ENCODE measurements at places on chromosomes 16 and 17.

DNA sequence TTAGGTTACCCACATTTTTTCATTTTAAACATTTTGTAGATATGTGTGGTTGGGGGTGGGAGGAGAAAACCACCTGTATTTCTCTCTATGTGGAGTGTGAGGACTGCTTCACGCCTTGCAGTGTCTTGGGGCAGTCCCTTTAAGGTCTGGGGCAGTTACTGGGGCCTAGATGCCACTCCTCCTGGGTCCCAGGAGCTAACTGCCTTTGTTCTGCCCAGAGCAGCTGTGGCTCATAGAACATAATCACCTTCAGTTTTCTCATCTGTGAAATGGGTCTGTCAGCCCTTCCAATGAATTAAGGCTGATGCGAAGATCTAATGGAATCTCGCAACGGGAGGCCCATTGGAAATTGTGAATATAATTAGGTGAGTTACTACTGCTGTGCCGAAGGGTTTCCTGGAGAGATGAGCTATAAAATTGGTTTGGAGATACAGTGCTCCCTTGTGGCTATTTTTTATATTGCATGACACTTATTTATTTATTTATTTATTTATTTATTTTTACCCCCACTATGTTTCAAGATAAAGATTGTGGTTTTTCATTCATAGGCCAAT is 22.9 kb downstream of the DHRS7C start:
- no peak for DNase-seq

DNA sequence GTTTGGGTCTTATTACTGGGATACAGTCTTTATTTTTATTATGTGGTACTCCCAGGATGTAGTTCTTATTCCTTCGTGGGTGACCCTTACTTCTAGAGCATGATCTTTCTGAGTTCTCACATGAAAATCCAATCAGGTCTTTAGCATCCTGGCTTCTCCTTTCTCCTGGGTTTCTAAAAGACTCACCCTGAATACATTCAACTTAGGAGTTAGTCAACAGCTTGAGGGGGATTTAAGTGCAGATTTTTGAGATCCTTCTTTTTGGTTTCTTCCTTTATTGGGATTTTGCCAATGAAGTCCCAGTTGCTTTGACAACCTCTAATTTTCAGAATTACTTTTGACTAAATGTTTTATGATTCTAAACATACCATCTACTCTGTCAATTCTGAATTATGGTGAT is 68.2 kb downstream of the SIAH1 start:
- no peak for DNase-seq

- no peak for DNase-seq
Measured at GRCh38 chr17:35588196-35588920, 1.2 kb downstream of the AP2B1 start.

DNA sequence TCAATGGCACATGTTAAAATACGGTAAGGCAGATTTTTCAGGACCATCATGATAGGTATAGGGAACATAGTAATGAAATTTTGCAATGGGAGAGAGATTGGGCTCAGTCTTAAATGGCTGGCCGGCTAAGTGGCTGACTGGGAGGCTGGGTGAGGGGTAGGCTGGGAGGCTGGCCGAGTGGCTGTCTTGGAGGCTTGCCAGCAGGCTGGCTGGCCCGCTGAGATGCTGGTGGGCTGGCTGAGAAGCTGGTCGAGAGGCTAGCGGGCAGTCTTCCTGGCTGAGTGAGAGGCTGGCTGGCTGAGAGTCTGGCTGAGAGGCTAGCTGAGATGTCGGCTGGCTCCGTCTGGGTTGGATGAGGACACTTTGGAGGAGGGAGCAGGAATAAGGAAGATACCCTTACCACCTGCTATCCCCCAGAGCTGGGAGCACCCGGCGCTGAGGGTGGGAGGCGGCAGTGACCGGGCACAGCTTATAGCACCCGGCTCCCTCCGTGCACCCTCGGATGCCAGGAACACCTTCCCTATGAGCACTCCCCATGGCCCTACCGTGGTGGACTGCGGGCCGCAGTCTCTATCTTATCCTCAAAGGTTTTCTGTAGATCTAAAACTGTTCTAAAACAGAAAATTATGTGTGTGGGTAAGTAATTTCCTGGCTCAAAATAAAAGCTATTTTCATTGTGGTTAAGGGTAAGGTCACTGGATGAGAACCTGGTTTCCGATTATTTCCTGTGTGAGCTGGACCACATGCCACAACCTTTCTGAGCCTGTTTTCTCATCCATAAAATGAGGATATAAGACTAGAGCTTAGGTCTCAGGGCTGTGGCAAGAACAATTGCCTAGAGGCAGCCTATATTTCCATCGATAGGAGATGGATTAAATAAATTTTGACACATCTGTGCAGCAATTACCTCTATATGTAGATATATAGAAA is 34.5 kb upstream of the TMC5 start:
- DNase-seq = no peak

DNA sequence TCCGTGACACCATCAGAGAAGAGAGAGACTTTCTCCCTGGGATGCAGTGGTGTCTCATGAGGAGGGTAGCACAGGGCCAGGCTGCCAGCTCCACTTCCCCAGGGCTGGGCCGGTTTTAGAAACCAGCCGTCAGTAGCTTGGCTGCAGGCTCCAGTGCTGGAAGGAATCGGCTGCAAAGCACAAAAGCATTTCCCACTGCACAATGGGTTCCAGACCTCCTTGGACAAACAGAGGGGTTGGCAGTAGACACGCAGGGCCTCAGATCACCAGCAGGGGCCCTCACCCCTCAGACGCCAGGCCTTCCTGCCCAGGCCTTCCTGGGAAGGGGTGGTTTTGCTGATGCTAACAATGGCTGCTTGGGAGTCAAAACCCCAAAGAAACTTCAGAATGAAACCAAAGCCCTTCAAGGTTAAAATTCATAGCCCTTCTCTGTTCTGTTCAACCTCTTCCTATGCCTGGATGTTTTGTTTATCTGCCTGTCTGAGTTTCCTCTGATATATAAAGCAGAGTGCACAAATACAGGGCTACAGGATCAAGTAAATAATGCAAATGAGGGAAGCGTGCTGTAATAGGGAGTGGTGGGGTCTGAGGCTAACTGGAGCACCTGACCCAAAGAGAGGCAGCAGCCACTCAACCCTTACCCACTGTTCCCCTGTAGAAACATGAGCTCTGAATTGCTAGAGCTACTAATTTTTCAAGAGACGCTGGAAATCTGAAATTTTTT is 26.2 kb downstream of the TEKT5 start:
- peak; percentile 31 for DNase-seq

- no peak for DNase-seq
Measured at GRCh38 chr16:50771366-50771765, 29.5 kb downstream of the CYLD start.

GRCh38 chr17:37373530-37374159 is 2.1 kb upstream of the C17orf78 start:
- no peak for DNase-seq

- DNase-seq = no peak
Measured at GRCh38 chr16:83627996-83628395, 179.8 kb upstream of the HSBP1 start.

- no peak for DNase-seq
Measured at GRCh38 chr16:88819126-88819525, 7.4 kb upstream of the APRT start.

- peak; percentile 62 for DNase-seq
Measured at GRCh38 chr16:79334127-79334526, 266.4 kb downstream of the MAF start.

GRCh38 chr17:76150712-76151622 is 9.9 kb upstream of the FOXJ1 start:
- DNase-seq = no peak

DNA sequence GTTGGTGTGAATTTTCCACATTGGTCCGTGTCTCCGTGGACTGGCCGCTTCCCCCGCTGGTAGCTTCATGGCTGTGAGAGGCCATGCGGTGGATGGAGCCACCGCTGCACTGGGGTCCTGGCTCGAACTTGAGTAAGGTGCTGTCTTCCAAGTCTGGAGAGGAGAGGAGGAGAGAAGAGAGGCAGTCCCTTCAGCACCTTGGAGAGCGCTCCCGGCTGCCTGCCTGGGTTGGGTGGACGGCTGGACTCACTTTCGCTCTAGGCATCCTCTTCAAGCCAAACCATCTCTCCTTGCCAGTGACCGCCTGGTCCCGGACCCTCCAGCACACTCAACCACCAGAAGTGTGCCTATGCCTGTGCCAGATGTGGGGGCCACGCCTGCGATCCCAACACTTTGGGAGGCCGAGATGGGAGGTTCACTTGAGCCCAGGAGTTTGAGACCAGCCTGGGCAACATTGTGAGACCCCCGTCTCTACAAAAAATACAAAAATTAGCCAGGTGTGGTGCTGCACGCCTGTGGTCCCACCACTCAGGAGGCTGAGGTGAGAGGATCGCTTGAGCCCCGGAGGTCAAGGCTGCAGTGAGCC is 6.2 kb downstream of the JPH3 start:
- DNase-seq = peak; percentile 90

DNA sequence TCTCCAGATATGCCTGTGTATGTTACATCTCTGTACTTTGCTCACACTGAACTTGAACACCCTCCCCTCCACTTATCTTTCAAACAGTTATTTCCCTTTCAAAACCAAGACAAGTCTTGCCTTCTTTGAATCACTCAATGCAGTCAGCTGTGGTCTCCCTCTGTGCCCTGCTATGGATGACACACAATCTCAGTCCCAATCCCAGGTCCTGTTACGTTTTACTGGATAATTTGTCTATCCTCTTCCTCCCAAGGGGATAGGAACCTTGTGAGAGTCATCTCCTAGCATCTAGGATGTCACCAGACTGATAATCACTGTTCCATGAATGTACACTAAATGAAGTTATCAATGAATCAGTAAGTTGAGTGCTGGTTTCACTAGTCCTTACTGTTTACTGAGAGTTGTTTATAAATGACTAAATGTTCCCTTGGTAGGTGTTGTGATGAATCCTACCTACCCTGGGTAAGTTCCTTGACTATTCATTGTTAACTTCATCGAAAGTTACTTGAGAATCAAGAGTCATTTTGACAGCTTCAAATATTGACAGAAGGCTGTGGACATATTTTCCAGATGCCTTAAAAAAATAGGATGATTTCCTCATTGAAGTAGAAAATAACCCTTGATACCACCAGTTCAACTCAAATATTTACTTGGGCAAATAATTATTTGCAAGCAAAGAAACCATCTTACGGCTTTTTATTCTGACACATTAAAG is 244.9 kb downstream of the PRKCA start:
- DNase-seq = no peak

DNA sequence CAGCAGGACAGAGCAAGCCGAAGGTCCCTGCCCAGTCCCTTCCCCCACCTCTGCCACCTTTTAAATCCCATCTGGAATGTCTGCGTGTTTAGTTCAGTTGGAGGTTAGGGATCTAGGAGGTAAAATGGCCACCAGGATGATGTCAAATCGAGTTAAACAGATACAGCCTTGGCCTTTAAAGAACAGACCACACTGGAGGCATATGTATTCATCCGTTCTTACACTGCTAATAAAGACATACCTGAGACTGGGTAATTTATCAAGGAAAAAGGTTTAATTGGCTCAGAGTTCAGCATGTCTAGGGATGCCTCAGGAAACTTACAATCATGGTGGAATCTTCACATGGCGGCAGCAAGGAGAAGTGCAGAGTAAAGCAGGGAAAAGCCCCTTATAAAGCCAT is 167.8 kb upstream of the CACNG5 start:
- DNase-seq = no peak

GRCh38 chr16:16009401-16009800 is 60.0 kb downstream of the ABCC1 start:
- DNase-seq = no peak

DNA sequence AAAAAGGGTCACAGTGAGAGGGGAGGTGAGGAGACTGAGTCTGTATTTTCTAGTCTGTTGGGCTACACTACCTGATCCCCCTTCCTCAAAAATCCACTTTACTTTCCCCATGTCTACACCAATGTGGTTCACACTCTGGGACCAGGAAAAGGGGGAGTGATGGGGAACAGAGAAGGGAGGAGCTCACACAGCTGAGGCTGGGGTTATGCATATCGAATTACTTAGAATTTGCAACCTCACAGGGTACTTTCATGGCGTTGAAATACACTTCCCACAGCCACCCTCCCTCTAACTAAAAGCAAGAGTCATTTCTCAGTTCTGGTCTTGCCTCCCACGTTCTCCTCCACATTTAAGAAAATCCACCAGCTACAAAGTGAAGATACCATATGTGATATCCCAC is 14.1 kb downstream of the MAPT start:
- no peak for DNase-seq

DNA sequence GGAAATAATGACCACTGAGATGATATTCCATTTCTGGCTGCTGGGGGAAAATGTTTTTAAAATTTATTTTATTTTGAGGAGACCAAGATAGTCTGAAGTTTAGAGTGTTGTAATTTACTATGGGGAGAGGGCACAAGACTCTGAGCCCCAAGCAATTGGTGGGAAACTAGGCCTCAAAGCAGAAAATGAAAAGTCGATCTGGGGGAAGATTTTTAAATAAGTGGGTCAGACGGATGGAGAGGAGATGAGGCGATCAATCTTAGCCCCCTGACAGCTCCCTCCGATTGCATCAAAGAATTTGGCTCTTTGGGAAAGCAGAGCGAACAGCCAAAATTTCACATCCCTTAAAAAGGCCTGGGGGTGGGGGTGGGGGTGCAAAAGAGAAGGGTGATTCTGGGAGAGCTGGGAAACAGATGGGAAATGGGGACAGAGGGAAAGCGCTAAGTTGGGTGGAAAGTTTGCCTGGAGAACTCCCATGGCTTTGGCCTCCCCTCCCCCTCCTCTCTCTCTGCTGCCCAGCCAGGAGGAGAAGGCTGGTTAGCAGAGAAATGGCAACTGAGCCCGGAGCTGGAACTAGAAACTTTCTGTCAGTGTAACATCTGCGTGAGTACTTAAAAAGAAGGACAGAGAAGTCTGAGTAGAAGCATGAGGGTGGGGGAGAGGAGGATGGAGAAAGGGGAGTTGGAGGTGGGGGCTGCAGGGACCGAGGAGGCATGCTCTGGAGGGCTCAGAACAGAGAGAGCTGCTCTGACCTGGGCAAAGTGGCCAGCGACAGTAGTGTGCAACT is 1.4 kb upstream of the HOXB2 start:
- DNase-seq = no peak

GRCh38 chr17:27956601-27957445 is 63.7 kb upstream of the LYRM9 start:
- DNase-seq = no peak

DNA sequence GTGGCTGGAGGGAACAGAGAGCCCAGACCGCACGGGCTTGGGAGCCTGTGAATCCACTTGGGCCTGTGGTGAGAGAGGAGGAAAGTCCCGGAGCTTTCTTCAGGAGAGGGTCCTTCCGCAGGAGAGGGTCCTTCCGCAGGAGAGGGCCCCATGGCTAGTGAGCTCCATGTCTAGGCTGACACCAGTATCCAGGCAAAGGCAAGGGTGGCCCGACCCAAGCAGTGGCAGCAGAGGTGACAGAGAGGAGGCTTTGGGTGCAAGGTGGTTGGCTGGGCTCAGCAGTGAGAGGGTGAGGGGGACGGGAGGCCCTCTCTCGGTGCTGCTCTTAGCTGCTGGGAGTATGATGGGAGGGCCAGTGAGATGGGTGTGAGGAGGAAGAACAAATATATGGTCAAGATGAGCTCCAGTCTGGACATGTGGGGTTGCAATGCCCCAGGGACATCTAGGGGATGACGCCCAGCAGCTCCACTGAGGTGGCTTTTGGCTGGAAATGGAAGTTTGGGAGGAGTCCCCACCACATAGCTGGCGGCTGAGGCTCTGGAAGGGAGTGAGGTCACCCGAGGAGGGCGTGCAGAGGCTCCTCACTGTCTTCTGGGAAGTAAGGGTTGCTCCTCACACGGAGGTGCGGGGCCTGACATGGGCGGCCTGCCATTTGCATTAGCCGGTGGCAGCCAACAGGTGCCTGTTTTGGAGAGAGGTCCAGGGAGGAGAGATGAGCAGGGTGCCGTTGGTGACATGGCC is 2.3 kb upstream of the HSD3B7 start:
- DNase-seq = no peak

Measured in 8988T (cell line).